ENCODE measurements at places on chromosomes 1 and 21.

GRCh38 chr1:17272066-17272465 is 23.2 kb downstream of the PADI3 start:
- DNase-seq: no peak

DNA sequence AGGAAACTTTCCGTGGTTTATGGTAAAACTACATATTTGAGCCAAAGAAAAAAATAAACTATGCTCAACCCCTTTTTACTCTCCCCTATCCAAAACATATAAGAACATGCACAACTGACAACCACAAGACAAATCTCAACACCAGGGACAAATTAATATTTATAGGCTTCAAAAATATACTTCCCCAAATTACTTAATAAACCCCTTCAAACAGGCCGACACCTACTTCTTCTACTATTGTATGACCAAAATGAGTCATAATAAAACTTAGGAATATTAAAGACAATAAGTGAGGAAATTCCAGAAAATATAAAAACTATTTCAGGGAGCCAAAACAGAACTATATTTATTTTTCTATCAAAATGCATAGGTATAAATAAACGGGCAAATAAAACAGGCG is 71.5 kb downstream of the TGFBR3 start:
- DNase-seq: no peak

GRCh38 chr1:159068886-159069285 is 7.7 kb downstream of the AIM2 start:
- no peak for DNase-seq

DNA sequence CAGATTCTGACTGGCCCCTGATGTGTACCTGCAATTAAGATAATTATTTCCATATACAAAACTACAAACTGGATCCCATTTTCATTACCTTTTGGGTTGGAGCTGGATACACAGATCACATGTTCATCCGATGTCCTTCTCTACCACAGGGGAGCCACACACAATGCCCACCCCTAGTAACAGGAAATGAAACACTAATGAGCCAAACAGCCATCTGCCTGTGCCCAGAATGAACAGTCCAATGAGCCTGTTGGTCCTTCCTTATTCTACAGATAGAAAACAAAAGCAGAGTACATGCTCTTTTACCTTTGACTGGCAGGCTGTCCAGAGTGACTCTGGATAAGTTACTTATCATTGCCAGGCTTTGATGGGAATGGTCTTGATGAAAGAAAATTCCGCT is 68.6 kb downstream of the SIPA1L2 start:
- DNase-seq: no peak

- no peak for DNase-seq
These were observed 13.5 kb downstream of the ZYG11A start for GRCh38 chr1:52856026-52856425.

GRCh38 chr1:151729157-151729965 is 8.0 kb downstream of the RIIAD1 start:
- peak; percentile 5 for DNase-seq

DNA sequence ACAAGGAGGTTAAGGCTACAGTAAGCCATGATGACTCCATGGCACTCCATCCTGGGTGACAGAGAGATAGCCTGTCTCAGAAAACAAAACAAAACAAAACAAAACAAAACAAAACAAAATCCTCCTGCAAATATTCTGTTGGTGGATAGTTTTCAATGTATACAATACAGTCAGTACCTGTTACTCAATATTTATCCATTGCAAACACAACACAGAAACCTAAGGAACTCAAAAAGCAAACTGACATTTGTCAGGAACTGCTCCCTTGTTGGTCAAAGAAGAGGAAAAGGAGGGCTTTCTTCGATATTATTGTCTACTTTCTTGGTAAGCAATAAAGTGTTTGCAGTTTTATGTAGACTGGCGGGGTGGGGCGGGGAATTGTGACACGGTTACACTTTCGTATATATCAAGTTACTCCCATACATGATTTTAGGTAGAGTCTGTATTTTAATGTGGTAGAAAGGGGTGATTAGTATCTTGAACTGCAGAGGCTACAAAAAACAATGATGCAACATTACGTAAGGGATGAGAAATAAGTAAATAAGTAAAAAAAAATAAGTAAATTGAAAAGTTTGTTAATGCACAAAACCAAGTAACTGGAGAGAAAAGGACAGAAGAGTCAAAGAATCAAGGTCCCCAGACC is 31.8 kb downstream of the APP start:
- DNase-seq: no peak

GRCh38 chr1:166297993-166298392 is 131.2 kb upstream of the FAM78B start:
- no peak for DNase-seq

- no peak for DNase-seq
These were observed 16.8 kb downstream of the SUCO start for GRCh38 chr1:172549621-172550280.

DNA sequence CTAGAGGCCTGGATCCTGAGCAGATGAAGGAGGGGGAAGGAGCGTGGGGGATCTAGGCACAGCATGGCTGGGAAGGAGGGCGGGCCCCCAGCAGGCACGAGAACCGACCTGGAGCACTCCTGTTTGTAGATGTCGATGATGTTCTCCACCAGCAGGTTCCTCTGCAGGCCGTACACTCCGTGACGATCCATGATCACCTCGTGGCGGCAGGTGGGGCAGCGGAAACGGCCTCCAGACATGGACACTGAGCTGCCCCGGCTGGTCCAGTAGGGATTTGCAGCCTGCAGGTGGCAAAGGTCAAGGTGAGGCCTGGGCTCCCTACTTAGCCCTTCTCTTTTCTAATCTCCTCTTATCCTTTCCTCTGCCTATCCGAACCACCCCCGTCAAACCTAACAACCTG is 1.3 kb downstream of the TRIM63 start:
- DNase-seq: no peak

DNA sequence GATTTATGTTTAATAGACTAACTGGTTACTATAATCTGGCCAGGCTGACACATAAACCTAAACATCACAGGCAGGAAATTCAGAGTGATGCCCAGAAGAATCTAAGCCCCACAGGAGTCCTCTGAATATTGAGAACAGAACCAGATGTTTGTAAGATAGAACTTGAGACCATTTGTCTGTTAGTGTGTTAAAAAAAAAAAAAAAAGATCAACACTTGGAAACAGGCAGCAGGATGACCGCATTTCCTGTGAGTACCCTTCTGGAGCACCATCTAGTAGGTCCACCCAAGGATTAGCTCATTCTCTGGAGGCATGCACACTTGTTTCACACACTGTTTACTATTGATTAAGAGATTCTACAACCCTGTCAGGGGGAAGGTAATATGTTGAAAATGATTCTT is 111.4 kb upstream of the VANGL1 start:
- no peak for DNase-seq

DNA sequence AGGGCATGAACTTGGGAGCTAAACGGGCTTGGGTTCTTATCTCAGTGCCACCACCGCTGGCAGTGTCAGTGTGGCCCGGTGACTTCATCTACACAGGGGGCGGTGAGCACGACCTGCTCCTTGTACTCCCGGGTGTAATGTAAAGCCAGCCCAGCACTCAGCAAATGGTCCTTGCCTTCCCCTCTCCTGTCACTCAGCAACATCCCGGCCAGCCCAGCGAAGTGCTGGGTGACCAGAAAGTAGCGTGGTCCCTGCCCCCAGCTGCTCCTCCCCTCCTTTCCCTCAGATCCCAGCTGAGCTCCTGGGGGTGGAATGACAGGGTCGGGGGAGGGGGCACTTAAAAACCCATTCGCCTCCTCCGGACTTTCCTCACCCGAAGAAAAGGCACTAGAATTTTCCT is 7.2 kb downstream of the KCNN3 start:
- DNase-seq: no peak

DNA sequence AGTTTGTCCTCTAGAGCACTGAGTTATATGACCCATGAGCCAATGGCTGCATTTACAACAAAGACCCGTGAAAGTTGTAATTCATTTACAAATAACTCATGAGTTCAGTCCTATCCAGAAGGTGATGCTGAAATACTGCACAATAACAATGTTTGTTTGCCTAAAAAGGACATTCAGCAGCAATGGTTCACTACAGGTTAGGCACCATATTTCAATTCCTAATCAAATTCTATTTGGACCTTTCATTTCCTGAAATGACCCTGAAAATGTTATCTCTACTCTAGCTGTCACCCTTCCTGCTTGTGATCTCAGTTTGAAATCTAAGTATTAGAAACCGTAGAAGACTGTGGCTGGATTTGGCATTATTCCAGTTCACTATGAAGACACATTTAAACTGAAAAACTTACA is 191.2 kb upstream of the SAMSN1 start:
- no peak for DNase-seq

DNA sequence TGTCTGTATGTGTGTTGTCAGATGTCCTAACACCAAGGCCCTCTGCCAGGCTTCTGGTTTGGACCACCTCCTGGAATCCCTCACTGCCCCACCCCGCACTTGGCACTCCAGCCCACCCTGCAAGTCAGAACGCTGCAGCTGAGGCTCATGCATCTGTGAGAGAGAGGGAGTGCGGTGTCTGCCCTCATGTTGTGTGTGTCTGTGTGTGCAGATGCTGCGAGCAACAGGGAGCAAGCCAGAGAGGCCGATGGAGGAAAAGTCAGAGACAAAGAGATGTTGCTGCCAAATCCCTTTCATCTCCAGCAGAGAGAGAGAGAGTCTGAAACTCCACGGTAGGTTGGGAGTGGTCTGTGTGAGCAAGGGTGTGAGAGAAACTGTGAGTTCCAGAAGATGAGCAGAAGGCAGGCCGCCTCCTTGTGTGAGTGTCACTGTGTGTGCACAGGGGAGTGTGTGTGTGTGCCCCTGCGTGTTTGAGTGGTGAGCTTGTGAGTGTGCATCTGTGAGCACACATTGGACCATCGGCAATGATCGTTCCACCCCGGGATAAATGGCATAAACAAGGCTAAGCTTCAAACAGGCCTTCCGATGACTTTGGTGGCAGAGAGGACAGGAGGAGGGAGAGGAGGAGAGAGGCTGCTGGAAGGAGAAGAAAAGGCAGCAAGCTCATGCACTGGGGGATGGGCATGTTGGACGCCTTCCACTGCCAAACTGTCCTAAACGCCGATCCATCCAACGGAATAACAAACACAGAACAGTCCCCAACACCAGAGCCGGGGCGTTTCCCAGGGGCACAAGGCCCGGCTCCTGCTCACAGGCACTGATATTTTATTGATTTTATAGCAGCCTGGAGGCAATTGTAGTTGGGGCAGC is 99.2 kb upstream of the GRIK3 start:
- no peak for DNase-seq

DNA sequence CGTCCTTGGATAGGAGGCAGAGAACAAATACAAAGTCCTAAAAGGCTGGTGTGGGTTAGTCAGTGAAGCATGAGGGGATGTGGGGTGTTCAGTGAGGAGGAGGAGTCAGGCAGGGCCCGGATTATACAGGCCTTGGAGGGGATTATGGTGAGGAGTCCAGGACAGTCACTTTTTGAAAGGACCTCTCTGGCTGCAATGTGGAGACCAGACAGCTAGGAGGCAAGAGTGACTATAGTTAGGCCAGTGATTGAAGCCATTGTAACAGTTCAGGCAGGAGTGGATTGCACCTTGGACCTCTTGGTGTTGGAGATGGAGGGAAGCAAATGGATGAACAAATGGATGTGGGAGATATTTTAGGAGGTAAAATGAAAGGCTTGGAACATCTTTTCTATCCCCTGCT is 115.8 kb downstream of the C1orf94 start:
- DNase-seq: no peak

- DNase-seq: no peak
These were observed 23.8 kb upstream of the CPLANE2 start for GRCh38 chr1:16260814-16261213.

- no peak for DNase-seq
These were observed 108.7 kb upstream of the KCNJ15 start for GRCh38 chr21:38148046-38148445.

DNA sequence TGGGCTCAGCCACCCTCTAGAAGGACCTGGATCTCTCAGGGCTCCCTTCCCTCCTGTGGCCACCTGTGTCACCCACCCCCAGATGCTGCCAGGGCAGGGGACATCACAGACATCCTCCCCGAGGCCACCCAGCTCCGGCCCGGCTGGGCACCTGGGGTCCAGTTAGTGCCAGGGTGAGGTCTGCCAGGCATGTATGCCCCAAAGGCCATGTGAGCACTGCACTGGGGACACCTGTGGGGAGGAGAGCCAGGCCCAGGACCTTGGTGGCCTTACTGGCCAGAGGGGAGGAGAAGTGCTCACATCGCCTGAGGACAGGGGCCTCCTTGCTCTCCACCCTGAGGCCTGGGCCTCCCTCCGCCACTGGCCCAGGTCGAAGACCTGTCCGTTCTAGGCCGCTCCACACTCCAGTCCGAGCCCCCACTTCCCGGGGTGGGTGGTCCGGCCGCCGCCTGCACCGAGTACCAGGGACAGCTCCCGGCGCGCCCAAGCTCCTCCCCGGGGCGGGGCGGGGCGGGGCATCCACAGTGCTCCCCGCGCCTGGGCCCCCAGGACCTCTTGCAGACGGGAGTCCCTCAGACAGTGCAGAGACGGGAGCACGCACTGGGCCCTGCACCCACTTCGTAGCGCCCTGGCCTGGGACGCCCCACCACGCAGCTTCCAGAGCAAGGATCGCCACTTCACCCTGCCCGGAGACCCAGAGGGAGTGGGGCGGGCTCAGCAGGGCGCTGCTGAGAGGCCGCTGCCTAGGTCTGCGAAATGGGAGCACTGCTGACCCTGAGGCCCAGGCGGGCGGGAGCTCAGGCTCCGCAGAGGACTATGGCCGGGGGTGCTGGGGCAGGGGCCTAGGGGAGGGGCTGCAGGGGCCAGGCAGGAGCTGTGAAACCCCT is 34.3 kb upstream of the CCDC27 start:
- DNase-seq: no peak

GRCh38 chr1:151371370-151372057 is 991 bp downstream of the SELENBP1 start:
- DNase-seq: peak; percentile 78

DNA sequence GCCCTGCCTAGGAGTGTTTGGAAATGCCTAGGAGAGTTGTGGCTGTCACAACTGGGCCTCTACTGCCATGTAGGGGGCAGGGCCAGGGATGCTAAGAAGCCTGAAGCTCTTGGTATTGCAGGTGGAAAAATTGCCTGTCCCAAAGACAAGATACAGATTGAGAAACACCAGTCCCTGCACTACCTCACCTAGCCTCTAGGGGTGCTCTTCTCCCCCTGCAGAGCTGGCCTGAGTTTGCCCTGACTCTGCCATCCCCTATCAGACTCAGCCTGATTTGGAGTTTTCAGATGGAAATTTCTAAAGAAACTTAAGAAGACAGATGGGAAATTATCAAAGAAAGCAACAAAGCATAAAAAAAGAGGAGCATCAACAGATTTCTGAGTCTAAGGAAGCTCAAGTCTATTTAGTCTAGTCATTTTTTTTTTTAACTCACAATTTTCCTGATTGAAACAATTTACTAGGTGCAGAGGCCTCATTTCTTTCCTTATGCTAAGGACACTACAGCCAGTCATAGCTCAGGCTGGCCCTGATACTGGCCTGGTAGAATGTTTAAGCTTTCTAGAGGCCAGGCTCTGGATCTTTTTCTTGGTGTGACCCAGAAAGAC is 61.4 kb upstream of the LRRN2 start:
- DNase-seq: no peak

GRCh38 chr1:75643460-75643859 is 32.5 kb upstream of the SLC44A5 start:
- no peak for DNase-seq

- DNase-seq: no peak
These were observed 34.7 kb downstream of the RGS5 start for GRCh38 chr1:163168053-163168452.

- no peak for DNase-seq
These were observed at the start of gene CRABP2 for GRCh38 chr1:156705321-156705917. CRABP2 (minus strand) TSS chr1:156705583; CDS start chr1:156705446, 137 bp downstream.

GRCh38 chr1:17488995-17489767 is 49.7 kb upstream of the RCC2 start:
- DNase-seq: no peak

All from cardiac septum (tissue), 1 donor.